ENCODE measurements at places on chromosomes 5 and 9.

- DNase-seq: no peak
Observed at GRCh38 chr5:35640623-35641022, 23.0 kb downstream of the SPEF2 start.

- DNase-seq: peak; percentile 87
Observed at GRCh38 chr9:35481347-35481975, 8.4 kb upstream of the RUSC2 start.

GRCh38 chr9:13990994-13991393, 322.9 kb downstream of the NFIB start:
- DNase-seq: no peak

DNA sequence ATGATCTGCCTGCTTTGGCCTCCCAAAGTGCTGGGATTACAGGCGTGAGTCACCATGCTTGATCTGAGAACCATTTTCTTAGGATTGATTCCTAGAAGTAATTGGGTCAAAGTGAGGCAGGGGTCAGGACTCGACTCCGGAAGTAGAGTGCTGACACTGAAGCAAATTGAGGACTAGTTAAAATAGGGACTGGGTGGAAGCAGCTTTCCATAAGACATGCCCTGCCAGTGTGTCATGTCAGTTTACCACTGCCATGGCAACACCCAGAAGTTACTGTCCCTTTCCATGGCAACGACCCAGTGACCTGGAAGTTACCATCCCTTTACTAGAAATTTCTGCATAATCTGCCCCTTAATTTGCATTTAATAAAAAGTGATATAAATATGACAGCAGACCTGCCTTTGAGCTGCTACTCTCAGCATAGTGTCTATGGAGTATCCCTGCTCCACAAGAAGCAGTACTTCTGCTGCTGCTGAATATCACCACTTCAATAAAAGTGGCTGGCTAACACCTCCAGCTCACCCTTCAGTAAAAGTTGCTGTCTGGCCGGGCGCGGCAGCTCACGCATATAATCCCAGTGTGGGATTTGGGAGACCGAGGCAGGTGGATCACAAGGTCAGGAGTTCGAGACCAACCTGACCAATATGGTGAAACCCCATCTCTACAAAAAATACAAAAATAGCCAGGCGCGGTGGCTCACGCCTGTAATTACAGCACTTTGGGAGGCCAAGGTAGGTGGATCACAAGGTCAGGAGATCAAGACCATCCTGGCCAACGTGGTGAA, 47.8 kb upstream of the JADE2 start:
- DNase-seq: no peak

GRCh38 chr5:64347309-64347708, 158.5 kb upstream of the RGS7BP start:
- peak; percentile 2 for DNase-seq

GRCh38 chr5:38531518-38531917, 24.9 kb downstream of the LIFR start:
- DNase-seq: no peak

GRCh38 chr5:77146896-77147295, 59.8 kb upstream of the ZBED3 start:
- no peak for DNase-seq

- no peak for DNase-seq
Observed at GRCh38 chr5:32428426-32428825, 16.1 kb downstream of the ZFR start.

Measured in cardiac muscle cell (in vitro differentiated cells and primary cell).